ENCODE measurements at places on chromosomes 4 and X.

GRCh38 chr4:125741825-125742452 is 427.2 kb downstream of the FAT4 start:
- no peak for DNase-seq

GRCh38 chr4:153622778-153623240 is 61.3 kb upstream of the TLR2 start:
- DNase-seq = no peak

DNA sequence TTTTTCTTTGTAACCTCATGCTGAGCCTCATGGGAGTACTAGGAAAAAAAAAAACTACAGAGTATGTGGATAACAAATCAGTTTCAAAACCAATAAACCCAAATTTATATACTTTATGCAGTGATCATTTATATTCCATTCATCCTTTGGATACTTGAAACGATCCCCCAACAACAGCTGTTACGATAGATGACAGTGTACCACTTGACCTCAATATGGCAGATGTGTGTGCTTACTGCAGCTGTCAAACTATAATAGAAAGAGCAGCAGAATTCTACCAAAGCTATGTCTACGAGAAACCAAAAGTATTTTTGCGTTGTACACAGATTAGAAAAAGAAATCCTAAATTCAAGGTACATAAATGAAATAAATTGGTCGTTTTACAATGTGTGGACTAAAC is 337.8 kb downstream of the PDGFC start:
- DNase-seq = no peak

DNA sequence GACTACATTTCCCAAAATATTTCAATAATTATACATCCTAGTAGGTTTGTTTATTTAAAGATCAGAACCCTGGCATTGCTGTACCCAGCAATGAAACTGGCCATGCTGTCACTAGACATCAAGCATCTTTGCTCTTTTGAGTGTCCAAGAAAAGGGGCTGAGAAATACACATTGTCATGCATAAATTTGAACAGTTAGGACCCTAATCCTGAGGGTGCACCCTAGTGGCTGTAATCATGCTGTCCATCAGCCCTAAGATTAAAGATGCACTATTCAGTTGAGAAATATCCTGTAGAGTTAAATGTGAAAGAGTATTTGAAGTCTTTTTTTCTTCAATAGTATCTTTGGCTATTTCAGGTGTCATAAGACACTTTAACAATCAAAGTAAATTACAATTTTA is 108.8 kb downstream of the NFKB1 start:
- DNase-seq = no peak
